ENCODE measurements at places on chromosomes 4 and X.

DNA sequence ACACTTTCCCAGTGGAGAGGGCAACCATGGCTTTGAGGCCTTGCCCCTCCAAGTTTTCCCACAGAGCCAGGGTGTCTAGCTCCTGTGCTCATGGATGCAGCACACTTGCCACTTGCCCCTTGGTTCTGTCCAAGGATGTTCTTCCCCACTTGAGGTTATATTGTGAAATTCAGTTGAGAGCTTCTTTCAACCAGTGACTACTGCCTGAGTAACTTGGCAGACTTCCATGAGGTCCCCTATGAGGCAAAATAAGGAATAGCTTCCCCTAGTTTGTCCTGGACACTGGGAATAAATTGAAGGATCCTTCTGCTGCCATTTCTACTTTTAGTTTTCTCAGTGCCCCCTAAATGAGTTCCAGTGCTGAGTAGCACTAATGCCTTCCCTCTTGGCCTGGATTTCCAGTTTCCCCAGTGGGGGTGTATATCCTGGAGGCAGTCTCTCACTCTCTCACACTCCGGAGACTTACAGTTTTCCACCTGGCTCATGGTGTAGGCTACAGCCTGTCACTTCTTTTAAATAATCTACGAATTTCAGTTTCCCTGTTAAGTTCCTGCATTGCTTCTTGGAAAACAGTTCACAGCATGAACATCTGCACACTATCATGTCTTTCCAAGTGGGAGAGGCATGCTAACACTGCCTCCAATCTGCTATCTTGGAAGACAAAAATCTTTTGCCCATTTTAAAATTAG is 36.4 kb upstream of the ADH4 start:
- DNase-seq: no peak

DNA sequence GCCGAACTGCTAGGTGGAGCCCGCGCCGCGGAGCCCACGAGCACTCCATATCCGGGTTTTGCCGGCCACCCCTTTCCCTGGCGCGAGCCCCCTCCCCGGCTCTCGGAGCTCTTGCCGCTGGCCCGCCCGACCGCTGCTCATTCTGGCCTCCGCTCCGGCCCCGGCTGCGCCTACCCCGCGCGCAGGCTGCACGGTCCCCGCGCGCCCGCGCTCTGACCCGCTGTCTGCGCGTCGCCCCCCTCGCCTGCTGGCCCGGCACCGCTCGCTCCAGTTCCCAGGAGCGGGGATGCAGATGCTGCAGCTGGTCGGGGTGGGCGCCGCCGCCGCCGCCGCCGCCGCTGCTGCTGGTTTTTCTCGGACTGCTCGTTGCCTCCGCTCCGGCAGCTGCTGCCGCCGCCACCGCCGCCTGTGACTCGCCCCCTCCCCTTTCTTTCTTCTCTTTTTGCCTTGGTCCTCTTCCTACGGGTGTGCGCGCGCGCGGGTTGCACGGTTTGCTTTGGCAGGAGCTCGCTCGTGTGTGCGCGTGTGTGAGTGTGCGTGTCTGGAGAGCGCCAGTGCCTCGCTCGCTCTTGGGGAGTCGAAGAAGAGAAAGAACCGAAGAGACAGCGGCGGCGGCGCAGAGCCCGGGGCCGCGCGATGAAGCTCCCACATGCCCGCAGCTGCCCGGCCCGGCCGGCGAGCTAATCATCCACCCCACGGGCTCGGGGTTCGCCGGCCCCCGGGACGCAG is at the start of gene ADGRL3:
TSS of gene ADGRL3 (plus strand) at position 140 of the 729 bp plus-strand sequence.
- DNase-seq: no peak

- peak; percentile 44 for DNase-seq
These were observed 81.9 kb upstream of the QRFPR start for GRCh38 chr4:121462660-121463261.

GRCh38 chr4:77349796-77350195 is 192.8 kb downstream of the CCNG2 start:
- DNase-seq: no peak

GRCh38 chrX:47644557-47645091 is 5.7 kb downstream of the ELK1 start:
- DNase-seq: no peak

DNA sequence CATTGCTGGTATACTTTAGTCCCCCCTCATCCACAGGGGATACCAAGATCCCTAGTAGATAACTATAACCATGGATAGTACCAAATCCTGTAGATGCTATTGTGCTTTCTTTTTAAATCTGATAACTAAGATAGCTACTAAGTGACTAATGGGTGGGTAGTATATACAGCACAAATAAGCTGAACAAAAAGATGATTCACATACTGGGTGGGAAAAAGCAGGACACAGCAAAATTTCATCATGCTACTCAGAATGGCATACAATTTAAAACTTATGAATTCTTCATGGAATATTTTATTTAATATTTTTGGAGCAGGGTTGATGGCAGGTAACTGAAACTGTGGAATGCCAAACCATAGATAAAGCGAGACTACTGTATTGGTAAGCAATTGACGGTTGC is 161.6 kb downstream of the IL15 start:
- no peak for DNase-seq

- DNase-seq: no peak
These were observed 3.7 kb upstream of the TREX2 start for GRCh38 chrX:153449368-153450113.

DNA sequence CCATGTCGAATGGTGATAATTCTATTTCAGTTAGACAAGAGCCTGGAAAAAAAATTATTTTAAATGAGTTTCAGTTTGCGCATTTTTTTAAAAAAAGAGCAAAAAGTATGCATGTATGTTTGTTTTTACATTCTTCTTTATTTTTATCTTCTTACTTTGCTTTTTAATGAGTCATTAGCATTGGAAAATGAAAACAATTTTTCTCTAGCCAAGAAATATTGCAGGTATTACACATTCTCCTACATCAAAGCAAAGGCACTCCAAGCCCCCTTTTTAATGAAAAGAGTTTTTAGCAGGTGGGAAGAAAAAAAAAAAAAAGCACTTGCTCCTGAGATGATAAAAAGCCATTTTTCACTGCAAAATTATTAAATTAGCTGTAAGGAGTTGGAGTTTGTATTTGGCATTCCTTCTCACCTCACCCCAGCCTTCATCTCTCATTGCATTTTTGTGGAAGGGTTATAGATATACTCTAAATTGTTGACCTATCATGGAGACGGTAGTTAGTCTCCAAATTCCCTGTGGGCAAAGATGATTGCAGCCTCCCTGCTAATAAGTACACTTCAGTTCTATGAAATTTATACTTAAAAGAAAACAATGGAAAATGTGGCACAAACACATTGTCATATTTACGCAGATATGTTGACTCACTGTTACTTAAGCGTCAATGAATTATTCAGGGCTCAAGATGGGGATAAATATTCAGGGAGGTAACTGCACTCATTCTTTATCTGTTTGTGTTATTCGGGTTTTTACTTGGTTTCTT is 43.8 kb downstream of the PALLD start:
- DNase-seq: no peak

DNA sequence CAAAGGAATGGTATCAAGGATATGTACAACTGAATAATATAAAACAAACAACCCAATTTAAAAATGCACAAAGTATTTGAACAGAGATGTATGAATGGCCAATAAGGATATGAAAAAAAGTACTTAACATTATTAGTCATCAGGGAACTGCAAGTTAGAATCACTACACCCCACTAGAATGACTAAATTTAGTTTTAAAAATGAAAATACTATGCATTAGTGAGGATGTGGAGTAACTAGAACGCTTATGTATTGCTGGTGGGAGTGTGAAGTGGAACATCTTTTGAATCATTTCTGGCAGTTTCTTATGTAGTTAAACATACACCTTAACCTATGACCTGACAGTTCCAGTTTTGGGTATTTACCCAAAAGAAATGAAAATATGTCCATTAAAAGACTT is 13.0 kb upstream of the SLC16A2 start:
- DNase-seq: no peak

DNA sequence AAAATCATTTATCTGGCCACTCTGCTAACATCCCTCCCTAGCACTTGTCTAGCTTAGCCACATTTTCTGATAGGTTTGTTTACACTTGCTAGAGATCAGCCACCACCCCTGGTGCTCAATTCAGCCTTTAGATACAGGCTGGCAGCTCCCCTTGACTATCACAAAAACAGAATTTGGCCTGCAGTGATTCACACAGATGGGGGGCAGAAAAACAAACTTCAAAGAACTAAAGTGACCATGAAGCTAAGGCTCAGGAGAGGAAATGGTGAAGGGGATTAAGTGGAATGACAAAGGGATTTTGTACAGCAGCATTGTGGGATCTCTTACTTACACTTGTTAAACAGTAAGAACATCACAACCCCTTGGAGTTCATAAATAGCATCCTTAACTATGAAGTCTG is 1718.0 kb upstream of the PCDH7 start:
- DNase-seq: no peak

- DNase-seq: no peak
These were observed 4.5 kb downstream of the GTPBP6 start for GRCh38 chrX:314049-314448.

GRCh38 chrX:96540111-96540631 is 144.5 kb upstream of the DIAPH2 start:
- DNase-seq: no peak

GRCh38 chr4:142913461-142914030 is 67.4 kb upstream of the INPP4B start:
- no peak for DNase-seq

DNA sequence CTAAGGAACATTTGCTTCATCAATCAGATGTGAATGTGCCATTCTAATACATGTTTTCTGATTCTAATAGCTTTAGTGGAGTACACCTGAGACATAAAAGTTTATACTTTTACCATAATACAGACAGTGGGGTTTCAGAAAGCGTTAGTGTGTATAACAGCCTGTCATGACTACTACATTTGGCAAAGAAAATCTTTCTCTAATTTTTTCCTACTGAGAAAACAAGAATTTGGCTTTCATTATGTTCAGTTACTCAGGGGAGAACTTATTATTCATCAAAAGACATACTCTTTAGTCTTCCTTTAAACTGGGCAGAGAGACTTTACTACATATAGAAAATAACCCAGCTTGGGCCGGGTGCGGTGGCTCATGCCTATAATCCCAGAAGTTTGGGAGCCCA is 104.9 kb downstream of the PCDH18 start:
- DNase-seq: no peak

DNA sequence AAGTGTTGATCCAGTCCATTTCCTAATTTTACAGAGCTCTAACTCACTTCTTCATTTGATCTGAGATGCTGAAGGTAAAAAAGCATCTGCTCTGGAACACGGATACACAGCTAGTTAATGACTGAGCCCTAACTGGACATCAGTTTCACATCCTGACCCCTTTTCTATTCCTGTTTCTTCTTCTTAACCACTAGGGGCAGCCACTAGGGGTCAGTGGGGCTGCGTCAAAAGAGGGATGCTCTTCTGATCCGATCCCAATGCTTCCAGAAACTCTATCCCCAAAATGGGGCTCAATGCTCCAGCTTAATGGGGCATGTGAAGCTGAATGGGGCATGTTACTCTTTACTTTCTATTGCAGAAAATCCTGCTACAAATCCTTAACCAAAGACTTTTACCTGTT is 33.4 kb upstream of the PHKA2 start:
- DNase-seq: no peak

- no peak for DNase-seq
These were observed 2.2 kb upstream of the HTR2C start for GRCh38 chrX:114581528-114582263.

- DNase-seq: no peak
These were observed 29.2 kb downstream of the HTT-AS start for GRCh38 chr4:3044870-3045819.

- no peak for DNase-seq
These were observed 83.9 kb downstream of the ATXN3L start for GRCh38 chrX:13235930-13236329.

DNA sequence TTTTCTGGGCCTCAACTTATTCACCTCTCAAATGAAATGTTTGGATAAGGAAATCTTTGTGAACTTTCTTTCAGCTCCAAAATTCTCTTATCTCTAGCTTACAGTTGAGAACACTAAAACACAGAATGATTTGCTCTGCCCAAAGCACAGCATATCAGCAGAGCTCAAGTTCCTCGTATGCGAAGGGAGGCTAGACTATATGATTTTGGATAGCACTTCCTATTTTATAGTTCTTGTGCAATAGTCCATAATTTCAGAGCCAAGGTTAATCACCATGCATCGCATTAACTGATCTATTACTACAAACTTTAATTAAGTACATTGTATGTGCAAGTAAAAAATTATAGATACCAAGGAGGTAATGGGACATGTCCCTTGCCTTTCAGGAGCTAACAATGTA is 27.0 kb upstream of the KLHL13 start:
- no peak for DNase-seq

DNA sequence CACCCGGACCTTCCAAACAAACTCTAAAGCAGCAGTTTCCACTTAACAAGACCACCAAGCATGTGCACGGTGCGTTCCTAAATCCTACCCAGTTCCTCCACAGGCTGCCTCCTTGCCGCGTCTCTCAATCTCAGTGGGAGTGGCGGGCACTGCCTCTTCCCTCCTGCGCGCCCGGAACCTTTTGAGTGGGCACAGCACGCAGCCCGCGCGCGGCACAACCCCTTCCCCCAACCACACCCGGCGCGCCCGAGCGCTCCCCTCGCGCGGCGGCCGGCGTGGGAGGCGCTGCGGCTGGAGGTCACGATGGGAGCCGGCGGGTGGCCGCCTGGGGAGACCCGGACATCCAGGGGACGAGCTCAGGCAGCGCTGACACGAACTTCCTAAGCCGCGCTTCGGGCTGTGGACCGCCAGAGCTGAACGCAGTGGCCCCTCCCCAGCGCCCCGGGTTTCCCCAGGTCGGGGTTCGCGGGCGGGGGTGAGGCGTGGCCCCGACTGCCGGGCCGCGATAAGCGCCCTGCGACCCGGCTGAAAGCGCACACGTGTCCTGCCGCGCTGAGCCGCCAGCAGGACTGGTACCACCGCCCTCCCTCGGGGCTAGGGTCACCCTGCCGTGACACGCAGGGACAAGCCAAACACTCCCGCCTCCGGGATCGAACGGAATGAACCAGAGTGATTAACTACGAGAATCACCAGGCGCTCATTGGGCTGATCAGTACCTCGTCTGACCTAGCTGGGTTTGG is at the start of gene ABCG2:
TSS of gene ABCG2 (minus strand) at position 151 of the 740 bp plus-strand sequence. CDS start 18,644 bp downstream, outside the sequence.
- no peak for DNase-seq

DNA sequence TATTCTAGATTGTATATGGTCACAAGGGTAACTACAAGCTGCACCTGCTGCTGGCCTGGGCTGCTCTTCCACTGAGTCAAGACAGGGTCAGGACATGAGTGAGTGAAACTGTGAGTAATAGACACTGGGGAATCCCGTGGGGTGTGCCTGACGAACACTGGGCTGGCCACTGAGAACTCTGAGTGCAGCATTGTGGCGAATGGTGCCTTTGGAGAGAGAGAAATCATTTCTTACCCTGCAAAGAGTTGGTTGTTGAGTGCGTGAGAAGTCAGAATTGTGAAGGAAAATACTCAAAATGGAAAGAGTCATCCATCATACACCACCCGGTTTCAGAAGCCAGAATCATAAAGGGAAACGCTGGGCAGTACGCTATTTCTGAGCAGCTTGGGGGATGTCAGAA is 43.1 kb upstream of the LSM6 start:
- DNase-seq: no peak

- no peak for DNase-seq
These were observed 403.7 kb downstream of the MID1IP1 start for GRCh38 chrX:39204945-39205344.

GRCh38 chr4:22487328-22487727 is 28.5 kb downstream of the ADGRA3 start:
- no peak for DNase-seq

All from SW 1271 (cell line).